ENCODE measurements at places on chromosomes 6 and 20.
A peak's percentile ranks its signal among the peaks of the same experiment; 100 is the strongest.

- no peak for DNase-seq
These were observed 19.3 kb upstream of the APMAP start for GRCh38 chr20:25011831-25012241.

DNA sequence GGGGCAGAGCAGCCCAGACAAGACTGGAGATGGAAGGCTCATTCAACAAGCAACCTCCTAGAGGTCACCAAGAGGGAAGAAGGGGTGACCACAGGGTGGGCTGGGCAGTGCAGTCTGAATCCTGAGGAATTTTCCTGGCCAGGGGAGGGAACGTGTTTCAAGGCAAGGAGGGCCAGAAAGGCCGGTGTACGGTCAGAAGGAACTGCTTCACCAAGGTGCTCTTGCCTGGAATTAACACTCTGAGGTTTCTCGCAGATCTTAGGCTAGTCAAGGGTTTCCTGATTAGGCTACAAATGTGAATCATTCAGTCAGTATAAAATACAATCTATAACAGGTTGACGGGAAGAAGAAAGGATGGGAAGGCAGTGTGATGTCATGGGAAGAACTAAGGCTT lies 199.3 kb downstream of the LRFN2 start:
- no peak for DNase-seq

DNA sequence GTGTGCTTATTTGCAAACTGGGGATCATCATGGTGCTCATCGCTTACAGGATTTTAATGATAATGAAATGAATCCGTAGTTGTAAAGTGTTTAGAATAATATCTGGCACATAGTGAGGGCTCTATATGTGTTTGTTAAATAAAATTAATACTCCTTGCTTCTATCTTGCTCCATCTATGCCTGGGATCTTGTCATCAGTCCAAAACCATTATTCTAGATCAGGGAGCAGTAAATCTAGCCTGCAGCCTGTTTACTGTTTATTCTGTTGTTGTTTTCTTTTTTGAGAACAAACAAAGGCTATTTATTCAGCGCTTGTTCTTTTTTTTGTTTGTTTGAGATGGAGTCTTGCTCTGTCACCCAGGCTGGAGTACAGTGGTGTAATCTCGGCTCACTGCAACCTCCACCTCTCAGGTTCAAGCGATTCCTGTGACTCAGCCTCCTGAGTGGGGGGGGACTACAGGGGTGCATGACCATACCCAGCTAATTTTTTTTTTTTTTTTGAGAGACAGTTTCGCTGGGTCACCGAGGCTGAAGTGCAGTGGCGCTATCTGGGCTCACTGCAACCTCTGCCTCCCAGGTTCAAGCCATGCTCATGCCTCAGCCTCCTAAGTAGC lies 8.1 kb downstream of the ACOT8 start:
- DNase-seq, result no peak

- no peak for DNase-seq
These were observed 70.6 kb downstream of the STXBP5 start for GRCh38 chr6:147274776-147275175.

DNA sequence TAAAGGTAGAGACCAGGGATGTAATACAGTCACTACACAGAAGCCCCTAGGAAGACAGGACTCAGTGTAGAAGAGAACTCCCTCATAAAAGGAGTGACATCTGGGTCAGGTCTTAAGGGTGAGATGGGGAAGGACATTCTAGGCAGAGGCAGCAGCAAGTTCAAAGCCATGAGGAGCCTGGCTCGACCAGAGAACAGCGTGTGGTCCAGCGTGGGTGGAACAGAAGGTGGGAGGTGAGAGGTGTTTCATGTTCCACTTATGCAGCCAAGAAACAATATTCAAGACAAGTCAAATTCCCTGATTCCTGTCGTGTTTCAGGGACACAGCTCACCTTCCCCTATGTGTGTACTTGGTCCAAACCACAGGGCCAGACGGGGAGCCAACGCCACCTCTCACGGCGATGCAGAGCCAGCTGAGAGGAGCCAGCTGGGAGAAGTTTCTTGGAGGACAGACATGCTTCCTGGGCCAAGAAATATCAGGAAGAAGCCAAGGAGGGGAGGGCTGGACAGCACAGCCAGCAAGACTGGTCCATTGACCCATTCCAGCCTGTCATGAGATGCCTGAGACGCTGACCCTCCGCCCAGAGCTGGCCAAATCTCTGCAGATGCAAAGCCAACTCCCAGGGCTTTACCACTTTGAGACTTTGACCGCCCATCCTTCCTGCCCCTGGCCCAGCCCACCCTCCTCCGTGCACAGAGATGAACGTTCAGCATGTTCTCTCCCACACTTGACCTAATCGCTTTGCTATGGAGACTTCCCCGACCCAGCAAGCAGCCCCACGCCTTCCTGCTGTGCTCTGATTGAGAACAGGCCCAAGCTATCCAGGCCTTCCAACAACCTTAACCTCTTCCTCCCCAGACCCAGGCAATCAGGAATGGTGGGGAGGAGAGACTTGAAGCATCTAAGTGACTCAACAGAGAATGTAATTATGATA lies 113.8 kb downstream of the PRND start:
- DNase-seq, result no peak

GRCh38 chr6:163500105-163500504 lies 85.6 kb downstream of the QKI start:
- DNase-seq, result no peak

- no peak for DNase-seq
These were observed 30.0 kb upstream of the AKIRIN2 start for GRCh38 chr6:87731818-87732661.

- no peak for DNase-seq
These were observed 9.1 kb downstream of the BCL2L1 start for GRCh38 chr20:31713312-31714273.

DNA sequence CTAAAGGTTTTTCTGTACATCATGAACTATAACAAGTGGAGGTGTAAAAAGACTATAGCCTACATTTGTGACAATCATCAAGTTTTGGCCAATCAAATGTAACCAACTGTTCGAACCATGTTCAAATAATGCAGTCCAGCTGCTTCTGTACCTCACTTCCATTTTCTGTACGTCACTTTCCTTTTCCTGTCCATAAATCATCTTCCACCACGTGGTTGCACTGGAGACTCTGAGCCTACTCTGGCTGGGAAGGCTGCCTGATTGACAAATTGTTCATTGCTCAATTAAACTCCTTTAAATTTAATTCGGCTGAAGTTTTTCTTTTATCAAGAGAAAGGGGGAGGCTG lies 270.4 kb upstream of the JARID2 start:
- no peak for DNase-seq

DNA sequence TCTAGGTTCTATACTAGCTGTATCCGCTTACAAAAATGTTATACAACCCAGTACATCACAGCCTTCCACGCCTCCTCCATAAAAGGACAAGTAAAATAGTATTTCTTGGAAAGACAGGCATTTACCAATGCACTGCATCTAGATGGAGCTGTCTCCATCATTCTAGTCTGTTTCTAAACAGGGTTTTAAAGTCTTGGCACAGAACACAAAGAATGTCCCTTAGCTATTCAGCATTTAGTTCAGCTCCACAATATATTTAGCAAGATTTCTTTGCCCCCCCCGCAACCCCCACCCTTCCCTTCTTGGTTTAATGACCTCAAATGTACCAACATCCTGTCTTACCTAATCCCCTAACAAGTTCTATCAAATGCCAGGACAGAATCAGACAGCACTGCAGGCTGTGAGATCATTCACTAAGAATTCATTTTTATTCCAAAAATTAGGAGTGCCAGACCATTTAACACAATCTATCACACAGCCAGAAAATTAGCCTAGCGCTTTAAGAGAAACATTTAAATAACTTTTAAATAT lies 198.6 kb downstream of the BACH2 start:
- no peak for DNase-seq

DNA sequence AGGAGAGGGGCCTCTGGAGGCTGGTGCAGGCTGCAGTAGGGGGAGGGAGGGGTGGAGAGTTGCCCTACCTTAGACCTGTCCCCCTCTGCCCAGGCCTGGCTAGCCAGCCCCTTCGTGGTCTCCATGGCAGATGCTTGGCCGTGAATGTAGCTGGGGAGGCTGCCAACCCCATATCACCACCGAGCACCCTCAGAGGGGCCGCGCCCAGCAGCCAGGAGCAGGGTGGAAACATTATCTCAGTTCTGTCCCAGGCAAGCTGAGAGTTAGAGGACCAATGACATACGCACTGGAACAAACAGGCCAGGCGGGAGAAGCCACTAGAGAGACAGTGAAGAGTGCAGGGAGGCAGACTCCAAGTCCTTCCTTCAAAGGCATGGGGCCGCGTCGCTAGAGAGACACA lies 66.5 kb downstream of the LRFN2 start:
- DNase-seq, result no peak

- no peak for DNase-seq
These were observed 11.8 kb downstream of the FAM110A start for GRCh38 chr20:845226-845868.

GRCh38 chr20:39658662-39659409 lies 696.7 kb downstream of the DHX35 start:
- no peak for DNase-seq

GRCh38 chr6:64128301-64129024 lies 492.9 kb downstream of the PHF3 start:
- DNase-seq, result no peak

DNA sequence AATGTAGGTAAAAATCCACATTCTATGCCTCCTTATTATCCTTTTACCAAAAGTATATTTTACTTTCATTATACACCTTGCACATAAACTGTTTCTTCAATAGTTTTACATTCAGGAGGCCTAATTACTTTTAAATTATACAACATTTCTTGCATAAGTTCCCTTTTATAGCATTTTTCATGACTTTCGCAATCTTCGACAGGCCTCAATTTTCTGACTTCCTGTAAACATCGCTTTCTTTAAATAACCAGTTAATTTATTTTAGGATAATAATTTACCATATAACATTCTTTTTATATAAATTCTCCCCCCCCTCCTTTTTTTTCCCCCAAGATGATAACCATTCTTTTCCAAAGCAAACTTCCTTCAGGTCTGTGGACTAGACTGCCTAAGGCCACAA lies 9.2 kb downstream of the SLC35A1 start:
- no peak for DNase-seq

DNA sequence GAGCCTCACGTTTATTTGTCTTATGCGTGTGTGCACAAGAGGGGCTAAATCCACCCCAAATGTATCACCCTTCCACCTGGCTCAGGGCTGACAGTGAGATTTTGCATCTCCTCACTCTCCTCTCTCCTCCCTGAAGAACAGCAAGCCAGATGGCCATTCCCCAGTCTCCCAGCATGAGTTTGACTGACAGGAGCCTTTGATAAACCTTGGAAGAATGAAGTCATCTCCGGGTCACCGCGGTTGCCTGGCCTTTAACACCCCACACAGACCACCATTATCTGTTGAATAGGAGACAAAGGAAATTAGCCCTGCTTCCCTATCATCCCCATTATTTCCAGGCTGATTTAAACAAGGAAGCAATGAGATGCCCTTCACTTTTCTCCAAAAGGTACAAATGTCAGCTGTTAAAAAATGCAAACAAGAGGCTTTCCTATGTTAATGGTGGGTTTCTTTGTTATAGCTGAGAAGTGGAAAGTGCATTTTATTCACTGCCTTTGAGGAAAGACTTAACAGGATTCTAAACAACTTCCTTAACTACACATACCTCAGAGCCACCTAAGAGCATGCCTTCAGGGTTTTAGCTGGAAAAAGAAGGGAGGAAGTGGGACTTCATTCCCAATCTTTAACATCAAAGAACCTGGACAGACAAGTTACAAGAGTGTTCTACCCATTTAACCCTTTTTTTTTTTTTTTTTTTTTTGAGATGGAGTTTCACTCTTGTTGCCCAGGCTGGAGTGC lies 524.8 kb upstream of the ID4 start:
- no peak for DNase-seq

DNA sequence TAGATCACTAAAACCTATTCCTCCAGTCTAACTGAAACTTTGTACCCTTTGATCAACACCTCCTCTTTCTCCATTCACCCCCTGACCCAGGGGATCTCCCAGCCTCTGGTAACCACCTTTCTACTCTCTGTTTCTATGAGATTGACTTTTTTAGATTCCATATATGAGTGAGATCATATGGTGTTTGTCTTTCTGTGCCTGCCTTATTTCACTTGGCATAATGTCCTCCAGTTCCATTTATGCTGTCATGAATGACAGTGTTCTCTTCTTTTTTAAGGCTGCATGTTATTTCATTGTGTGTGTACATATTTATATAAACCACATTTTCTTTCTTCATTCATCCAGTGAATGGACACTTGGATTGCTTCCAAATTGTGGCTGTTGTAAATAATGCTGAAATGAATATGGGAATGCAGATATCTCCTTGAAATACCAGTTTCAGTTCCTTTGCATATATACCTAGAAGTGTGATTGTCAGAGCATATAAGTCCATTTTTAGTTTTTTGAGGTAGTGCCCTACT lies 57.7 kb downstream of the DHX35 start:
- DNase-seq, result no peak

GRCh38 chr6:26285143-26286134 lies 79.6 kb upstream of the BTN3A2 start:
- peak; percentile 89 for DNase-seq

DNA sequence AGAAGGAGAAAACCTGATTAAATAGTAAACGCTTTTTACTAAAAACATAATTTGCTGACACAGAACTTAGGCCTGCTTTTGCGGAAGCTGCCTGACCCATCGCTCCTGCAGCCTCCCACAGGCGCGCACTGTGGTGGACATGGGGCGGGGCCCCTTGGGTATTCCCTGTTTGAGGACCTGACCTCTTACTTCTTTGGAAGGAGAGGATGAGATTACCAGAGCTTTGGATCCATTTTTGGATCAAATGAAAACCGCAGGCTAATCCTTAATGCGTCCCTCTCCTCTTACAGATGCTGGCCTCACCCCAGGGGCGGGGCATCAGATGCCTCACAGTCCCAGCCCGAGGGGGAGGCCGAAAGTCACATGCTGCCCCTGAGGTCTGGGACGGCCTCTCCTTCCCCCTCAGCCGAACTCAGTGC lies 151.0 kb downstream of the SCML4 start:
- DNase-seq, result no peak

Measured in stimulated activated CD8-positive, alpha-beta memory T cell treated with anti-CD3 and anti-CD28 coated beads, Interleukin-4, amount 100 ng/mL, for 1 hour (primary cell).